Stimulated activated CD4-positive, alpha-beta T cell treated with anti-CD3 and anti-CD28 coated beads, Interleukin-1b, Interleukin-23, amount 100 ng/mL, for 1 hour (primary cell): ENCODE measurements at places on chromosomes 7 and 10.
A peak's percentile ranks its signal among the peaks of the same experiment; 100 is the strongest.

DNA sequence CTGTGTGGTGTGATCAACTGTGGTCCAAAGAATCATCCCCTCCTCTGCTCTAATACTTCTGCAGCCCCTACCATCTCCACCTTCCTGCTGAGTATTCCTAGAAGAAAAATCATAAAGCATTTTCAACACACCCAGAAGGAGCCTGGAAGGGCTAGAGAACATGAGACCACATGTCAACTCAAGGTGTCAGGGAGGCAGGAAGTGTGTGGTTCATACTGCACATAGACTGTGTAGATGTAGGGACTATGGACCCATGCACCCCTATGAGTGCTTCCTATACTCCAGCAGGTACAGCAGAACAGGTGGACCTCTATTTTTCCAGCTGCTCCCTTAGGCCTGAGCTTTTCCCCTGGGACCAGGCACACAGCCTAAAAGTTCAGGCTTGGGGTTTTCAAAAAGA is 2.6 kb upstream of the ZNF746 start:
- no peak for DNase-seq

GRCh38 chr10:29358010-29358616 is 69.2 kb downstream of the LYZL1 start:
- DNase-seq = no peak

GRCh38 chr7:151371266-151371665 is 29.7 kb downstream of the NUB1 start:
- DNase-seq = no peak

- DNase-seq = no peak
Observed at GRCh38 chr10:102863660-102864059, 5.6 kb upstream of the AS3MT start.

DNA sequence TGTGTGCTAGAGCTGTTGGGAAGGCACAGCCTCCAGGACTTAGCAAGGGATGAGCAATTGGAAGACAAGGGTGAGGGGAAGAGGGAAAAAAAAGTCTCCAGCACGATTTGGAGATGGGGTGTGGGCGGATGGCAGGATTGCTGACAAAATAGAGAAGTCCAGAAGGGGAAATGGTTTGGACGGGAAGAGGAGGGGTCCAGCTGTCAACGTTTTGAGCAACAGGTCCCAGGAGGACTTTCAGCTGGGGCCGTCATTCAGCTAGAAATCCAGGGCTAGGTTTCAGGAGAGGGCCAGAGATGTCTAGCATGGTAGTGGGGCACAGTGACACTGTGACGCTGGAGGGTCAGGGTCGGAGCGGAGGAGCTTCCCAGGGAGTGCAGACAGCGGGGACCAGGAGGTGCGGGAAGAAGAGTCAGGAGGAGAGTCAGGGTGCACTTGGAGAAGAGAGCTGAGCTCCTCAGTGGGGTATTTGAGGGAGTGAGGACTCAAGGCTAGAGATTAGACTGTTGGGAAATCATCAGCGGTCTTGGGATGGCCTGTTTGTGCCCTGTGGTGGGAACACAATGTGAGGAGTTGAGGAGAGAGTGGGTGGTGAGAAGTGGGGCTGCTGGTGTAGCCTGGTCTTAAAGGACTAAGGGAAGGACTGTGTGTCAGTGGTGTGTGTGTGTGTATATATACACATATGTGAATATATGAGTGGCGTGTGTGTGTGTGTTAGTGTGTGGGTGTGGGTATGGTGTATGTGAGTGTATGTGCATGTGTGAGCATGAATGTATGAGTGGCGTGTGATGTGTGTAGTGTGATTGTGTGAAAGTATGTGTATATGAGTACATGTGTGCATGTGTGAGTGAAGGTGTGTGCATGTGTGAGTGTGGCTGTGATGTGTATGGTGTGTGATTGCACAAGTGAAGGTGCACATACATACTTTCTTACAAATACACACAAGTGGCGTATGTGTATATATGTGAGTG is 3.8 kb downstream of the ZYX start:
- DNase-seq = no peak

DNA sequence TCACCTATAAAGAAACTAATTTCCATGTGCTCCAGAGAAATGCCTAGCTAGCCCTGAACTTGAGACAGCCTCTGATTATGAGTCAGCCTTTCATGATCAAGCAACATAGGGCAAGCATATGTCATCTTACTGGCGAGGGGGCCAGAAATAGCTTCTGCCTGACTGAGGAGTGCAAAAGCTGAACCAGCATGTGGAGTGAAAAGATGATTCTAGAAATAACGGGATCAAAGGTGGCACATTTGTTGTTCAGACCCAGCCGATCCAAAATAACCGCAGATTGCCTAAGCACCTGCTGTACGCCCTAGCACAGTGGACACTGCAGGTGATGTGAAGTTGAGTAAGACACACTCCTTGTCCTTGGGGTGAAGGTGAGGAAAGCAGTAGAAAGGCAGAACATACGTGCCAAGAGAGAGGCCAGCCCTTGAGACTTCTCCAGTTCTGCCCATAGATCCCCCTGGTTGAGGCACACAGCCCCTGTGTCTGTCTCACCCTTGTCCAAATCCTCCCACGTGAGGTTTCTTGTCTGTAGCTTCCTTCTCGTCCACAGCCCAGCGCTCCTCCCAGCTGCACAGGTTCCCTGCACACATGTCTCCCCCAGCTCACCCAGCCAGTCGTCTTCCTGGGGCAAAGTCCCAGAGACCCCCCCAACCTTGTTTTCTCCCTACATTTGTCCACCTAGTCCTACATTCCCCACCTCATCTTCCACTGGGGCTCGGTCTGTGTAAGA is 2.8 kb upstream of the BCL7B start:
- no peak for DNase-seq

- no peak for DNase-seq
Observed at GRCh38 chr7:85664341-85664740, 477.5 kb upstream of the SEMA3D start.

DNA sequence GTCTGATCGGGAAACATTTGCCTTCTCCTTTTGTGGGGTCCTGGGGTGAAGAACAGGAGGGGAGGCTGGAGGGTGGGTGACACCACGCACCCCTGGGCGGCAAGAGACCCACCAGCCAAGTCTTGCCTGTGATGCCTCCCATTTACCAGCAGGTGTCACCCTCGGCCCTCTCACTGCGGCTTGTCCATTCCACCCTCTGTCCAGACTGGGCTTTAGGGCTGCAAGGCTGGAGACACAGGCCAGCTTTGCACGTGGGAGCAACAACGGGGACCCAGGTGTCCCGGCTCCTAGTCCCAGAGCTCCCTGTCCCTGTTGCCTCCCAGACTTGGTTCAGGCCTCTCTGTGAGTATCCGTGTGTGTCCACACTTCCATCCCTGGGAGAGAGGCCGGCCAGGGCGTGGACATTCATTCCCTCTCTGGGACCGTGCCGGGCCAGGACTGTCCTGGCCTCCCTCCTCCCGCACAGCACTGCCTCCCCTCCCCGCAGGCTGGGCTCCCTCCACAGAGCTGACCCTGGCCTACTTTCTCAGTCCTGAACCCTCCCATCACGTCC is 36.2 kb upstream of the GTF2IRD1 start:
- peak; percentile 15 for DNase-seq

DNA sequence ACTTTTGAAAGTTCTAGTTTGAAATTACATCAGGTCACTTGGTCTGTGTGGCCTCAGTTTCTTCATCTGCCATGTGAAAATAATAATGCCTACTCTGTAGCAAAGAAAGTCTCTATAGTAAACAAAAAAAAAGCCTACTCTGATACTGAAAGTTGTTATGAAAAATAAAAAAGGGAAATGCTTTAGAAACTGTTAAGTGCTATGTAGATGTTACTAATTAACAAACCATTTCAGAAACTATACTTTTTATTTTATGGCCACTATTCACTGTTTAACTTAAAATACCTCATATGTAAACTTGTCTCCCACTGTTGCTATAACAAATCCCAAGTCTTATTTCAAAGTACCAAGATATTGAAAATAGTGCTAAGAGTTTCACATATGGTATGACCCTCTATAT is 50.6 kb downstream of the CFTR start:
- no peak for DNase-seq
